Right forelimb (tissue), 1 donor: ENCODE measurements at places on chromosomes 12 and 14.

- peak; percentile 20 for DNase-seq
Observed at GRCh38 chr12:130701402-130701744, 14.7 kb downstream of the RIMBP2 start.

- DNase-seq: no peak
Observed at GRCh38 chr12:75981247-75982168, 50.1 kb downstream of the PHLDA1 start.

GRCh38 chr14:61476754-61477410 lies 155.5 kb downstream of the PRKCH start:
- DNase-seq: no peak

GRCh38 chr12:49969027-49969426 lies 3.7 kb upstream of the AQP6 start:
- no peak for DNase-seq

- no peak for DNase-seq
Observed at GRCh38 chr14:88516861-88517357, 37.9 kb downstream of the PTPN21 start.

DNA sequence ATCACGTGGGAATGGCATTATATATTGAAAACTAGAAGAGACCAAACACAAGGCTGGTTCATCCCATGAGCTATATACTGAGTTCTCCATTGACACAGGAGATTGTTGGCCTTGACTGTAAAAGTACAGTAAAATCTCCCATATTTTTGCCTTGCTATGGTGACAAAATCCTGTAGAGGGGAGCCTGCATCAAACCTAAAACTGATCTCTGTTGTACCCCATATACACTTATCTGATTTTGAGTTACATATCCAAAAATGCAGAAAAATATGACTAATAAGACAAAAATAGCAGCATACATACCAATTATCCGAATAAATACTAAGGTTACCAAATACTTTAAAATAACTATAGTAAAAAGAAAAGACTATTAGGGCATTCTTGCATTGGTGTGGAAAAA lies 60.4 kb downstream of the TMTC3 start:
- no peak for DNase-seq

- no peak for DNase-seq
Observed at GRCh38 chr14:101834397-101834796, 72.9 kb downstream of the PPP2R5C start.

DNA sequence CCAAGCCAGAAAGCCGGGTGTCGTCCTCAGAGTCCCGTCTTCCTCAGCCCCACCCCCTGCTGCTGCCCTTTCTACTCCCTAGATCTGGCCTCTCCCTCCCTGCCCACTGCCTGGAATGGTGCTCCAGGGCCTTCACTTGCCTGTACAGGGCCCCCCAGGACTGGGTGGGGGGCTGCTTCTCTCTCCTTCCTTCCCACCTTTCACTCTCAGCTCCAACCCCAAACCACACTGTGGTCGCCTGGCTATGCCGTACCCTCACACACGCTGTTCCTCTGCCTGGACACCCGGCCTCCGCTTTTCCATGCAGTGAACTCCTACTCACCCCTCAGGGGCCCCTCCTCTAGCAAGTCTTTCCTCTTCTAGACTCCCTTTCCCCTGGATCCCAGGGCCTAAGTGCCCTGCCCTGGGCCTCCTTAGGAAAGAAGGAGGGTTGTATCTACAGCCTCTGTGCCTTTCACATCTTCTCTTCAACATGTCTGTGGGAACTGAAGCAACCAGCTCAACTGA lies 25.5 kb upstream of the DIO3 start:
- no peak for DNase-seq

- no peak for DNase-seq
Observed at GRCh38 chr12:211142-211465, 2.9 kb downstream of the SLC6A12 start.

GRCh38 chr12:117129391-117129790 lies 30.2 kb upstream of the TESC start:
- DNase-seq: no peak

DNA sequence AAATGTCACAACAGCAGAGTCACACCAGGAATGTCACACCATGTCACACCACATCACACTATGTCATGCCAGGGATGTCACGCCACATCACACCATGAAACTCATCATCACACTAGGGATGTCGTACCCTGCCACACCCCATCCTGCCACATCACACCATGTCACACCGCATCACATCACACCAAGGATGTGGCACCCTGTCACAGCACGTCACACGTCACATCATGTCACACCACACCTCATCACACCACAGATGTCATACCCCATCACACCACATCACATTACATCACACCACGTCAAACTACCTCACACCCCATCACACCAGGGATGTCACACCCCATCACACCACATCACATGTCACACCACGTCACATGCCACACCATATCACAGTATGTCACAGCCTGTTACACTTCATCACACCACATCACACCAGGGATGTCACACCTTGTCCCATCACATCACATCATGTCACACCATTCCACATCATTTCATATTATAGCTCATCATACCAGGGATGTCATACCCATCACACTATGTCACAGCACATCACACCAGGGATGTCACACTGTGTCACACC lies 90.9 kb downstream of the TMEM121 start:
- peak; percentile 36 for DNase-seq

DNA sequence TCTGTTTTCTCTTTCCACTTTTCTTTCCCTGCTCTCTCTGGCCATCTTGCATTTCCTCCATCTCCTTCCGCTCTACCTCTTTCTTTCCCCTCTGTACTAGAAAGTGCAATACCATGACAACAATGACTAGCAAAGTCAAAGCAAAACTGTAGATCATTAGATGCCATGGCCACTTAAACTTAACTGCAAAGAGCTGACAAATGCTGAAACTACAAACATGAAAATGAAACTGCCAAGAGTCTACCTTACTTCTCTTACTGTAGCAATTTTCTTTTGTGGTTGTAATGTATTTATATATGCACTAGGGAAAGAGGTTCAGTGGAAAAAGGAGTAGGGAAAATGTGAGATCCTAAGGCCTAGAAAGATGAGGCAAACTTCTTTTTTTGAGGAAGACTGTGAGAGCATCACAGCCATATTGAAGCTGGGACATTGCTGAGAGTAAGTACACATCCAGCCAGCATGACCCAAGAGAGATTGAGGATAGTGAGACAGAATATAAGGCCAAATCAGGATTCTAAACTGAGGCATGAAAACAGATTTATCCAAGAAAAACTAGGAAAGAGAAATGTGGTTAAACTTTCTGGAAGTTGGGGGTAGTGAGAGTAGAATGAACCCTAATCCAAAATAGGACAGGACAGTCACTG lies 276.6 kb upstream of the NAV3 start:
- DNase-seq: no peak

GRCh38 chr14:92040431-92041051 lies 682 bp upstream of the TRIP11 start:
- DNase-seq: peak; percentile 43

DNA sequence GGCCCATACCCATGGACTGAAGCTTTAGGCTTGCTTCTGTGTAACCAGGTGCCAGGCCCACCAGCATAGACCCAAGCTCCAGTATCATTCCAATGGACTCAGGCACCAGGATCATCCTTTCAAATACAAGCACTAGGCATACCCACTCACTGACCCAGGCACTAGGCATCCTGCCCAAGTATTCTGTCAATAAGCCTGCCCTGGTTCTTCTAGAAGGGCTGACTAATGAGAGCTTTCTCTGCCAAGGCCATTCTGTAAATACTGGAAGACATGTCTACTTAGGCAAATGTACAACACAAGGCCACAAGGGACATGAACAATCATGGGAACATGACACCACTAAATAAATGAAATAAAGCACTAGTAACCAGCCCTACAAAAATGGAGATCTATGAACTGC lies 352.2 kb downstream of the FSCB start:
- DNase-seq: no peak

DNA sequence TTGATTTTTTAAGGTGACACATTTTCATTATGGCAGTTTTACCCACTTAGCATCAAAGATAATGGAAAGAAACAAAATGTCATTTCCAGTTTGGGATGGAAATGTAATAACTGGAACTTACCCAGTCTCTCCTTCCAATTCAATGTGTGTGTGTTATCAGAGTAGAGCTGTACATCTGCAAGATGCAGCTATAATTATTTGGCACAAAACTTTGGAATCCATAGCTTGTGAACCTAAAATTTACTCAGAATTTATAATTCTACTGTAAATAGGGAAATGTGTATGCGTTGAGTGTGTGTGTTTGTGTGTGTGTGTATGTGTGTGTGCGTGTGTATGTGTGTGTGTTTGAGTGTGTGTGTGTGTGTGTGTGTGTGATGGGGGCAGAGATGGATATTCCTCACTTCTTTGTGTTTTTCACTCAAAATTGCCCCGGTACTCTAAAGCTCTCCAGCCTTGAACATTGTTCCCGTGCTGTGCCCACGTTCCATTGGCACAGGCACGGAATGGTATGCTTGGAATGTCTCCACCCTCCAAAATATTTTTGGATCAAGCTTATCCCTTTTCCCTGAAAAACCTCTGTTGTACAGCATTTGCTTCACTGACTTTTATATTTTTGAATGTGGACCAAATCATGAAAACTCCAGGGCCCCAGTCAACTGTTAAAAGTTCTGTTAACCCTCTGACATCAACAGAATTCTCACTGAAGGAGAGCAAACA lies 150.2 kb upstream of the BMP4 start:
- peak; percentile 50 for DNase-seq

GRCh38 chr12:108442067-108442466 lies 73.0 kb upstream of the FICD start:
- no peak for DNase-seq

DNA sequence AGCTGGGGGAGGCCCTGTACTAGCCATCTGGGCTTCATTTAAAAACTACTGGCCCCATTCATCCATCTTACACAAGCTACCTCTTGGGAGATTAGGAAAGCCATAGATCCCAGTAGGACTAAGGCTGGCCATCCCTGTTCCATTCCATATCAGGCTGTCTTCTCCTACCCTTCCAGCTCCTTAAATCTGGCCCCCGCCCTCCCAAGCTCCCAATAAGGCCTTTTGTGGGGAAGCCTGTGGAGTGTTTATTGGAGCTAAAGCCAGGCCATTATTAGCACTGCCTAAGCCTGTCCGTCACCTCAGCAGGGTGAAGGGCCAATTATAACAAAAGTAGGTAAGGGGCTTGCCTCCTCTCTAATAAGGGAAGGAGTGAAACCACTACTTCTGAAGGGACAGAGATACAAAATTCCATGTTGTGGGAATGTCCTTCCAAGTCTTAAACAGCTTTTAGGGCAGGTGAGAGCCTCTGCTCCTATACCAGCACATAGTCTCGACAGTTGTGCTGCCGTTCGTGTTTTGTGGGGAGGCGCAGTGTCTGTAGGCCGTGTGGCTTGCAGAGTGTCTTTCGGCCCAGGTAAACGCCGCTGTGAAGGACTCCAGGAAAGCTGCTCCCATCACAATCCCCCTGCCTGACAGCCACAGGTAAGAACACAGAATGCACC lies 3.7 kb downstream of the MYL6 start:
- no peak for DNase-seq

DNA sequence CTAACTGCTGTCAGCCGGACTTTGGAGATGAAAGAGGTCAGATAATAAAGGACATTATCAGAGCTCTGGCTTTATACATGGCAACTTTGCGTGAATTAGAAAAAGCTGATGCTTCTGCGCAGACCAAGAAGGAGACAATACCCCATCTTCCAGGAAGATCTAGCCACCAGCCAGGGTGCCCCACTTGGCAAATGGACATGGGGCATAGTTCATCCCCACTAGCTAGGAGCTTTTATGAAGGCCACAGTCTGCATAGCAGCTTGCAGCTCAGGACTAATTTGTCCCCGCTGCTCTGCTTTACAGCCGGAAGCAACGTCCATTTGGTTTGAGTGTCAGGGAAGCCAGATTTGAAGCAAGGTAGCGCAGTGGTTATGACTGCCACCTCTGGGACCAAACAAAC lies 101.0 kb downstream of the TMEM132C start:
- no peak for DNase-seq

DNA sequence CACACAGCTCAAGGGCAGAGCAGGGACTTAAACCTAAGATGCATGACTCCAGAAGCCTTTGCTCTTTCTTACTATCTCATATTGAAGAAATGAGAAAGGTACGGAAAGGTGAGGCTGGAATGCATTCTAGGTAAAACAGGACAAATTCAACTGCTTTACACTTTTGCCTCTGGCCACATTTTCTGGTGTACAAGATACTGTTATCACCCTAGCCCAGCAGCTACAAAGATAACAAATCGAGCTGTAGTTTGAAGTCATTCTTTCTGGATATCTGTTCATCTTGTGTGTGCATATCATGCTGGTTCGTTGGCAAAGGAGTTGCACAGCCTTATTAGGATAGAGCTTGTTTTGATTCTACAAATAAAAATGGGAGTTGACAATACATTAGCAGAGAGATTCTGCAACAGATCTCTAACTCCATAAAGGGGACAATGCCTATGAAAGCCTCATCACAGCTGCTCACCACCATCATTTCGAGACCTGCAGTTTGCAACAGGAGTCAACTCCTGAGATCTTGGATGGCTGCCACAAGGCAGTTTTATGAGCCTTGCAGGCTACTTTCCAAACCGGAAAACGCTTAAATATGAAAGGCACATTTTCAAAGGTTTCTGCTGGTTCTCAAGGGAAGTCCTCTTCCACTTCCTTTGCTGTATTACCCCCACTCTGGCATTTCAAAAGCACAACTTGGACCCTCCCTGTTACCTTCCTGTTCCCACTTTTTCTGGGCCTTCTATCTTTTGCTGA lies 64.9 kb downstream of the STXBP6 start:
- DNase-seq: peak; percentile 57

GRCh38 chr14:77459072-77459723 lies 1.3 kb downstream of the AHSA1 start:
- no peak for DNase-seq

DNA sequence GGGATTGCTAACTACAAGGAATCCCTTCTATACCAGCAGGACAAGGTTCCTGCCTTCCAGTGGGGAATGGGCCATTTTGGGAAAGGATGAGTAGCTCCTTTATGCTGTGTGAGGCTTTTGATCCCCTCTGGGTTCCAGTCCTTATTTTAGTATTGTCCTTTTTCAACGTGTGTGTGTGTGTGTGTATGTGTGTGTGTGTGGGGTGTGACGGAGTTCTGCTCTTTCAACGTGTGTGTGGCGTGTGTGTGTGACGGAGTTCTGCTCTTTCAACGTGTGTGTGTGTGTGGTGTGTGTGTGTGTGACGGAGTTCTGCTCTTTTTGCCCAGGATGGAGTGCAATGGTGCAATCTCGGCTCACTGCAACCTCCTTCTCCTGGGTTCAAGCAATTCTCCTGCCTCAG lies 27.4 kb downstream of the RAB35 start:
- no peak for DNase-seq

GRCh38 chr12:2823483-2823882 lies 11.0 kb downstream of the ITFG2 start:
- DNase-seq: no peak

DNA sequence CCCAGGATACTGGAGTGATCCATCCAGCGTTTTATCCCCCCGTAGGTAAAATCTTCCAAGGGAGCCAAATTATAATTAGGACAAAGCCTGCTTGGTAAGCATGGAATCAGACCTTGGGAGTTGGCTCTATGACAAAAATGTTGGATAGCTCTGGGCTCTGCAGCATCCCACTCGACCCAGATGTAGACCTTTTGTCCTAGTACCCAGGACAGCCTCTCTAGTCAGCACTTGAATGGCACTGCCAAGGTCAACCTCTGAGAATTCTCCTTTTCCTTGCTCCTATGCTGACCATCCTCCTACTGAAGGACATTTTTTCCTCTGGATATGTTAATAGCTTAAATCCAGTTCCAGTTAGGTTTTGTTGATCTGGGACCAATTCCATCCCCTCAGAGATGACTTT lies 104.7 kb upstream of the SLC35F4 start:
- DNase-seq: no peak

- no peak for DNase-seq
Observed at GRCh38 chr12:107318556-107318805, 225.1 kb upstream of the CRY1 start.
